ENCODE measurements at places on chromosomes 6 and 20.
A peak's percentile ranks its signal among the peaks of the same experiment; 100 is the strongest.

- DNase-seq: peak; percentile 9
These were observed 100.3 kb downstream of the GMPR start for GRCh38 chr6:16338577-16339264.

DNA sequence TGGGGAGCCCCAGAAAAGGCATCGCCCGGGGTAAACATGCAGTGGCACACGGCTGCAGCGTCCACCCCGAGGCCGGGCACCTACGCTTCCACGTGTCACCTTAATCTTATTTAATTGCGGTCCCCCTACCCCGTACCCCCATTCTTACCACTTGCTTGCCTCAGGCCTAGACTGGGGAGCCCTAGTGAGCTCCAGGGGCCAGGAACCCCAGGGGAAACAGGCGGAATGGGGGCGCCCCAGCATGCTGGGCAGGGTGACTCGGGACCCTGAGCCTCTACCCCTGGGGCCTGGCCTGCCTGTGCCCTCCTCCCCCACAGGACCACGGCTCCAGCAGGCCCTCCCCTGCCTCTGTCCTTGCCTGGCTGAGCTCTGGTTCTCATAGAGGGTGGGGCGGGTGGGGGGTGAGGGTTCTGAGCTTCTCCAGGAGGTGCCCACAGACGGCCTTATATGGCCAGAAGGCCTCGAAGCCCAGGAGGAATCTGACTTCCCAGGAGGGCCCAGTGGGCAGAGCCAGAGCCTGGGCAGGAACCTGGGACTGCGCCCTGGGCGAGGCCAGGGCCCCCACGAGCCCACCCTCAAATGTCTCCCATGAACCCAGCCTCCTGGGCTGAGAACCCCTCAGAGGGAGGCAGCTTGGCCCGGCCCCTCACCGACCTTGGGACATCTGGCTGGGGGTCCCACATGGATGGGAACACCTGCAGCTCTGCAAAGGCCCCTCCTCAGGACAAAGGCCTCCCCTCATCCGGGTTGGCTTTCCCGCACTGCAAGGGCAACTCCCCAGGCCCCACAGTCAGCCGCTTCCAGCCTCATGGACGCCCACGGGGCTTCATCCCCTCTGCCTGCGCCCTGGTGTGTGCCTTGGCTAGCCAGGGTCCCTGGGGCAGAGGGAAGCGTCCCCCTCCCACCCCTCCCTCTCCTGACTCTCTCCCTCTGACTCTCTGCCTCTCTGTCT, 5.2 kb upstream of the LAMA5 start:
- DNase-seq: no peak

DNA sequence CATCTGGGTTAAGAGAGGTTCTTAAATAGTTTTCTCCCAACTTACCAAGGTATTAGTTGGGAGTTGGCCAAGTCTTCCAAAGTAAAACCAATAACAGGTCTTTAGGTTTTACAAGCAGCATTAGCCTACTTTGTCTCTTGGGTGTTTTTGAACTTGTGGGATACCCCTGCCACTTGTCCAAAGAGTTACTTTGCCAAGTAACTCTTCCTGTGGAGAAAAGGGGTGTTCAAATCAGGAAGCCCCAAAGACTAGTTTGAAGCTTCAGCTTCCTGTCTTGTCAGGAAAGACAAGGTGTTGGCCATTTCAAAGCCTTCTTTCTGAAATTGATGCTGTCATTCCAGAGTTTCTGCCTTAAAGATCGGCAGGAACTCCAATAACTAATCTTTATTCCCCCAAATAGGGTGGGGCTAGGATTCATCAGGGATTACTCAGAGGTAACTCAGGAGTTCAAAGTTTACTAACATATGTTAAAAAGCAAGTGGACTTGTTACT, 822 bp downstream of the RAB22A start:
- no peak for DNase-seq

- no peak for DNase-seq
These were observed 5.0 kb downstream of the SIM1 start for GRCh38 chr6:100459592-100460184.

GRCh38 chr6:108565091-108565766, 4.5 kb downstream of the FOXO3 start:
- no peak for DNase-seq

DNA sequence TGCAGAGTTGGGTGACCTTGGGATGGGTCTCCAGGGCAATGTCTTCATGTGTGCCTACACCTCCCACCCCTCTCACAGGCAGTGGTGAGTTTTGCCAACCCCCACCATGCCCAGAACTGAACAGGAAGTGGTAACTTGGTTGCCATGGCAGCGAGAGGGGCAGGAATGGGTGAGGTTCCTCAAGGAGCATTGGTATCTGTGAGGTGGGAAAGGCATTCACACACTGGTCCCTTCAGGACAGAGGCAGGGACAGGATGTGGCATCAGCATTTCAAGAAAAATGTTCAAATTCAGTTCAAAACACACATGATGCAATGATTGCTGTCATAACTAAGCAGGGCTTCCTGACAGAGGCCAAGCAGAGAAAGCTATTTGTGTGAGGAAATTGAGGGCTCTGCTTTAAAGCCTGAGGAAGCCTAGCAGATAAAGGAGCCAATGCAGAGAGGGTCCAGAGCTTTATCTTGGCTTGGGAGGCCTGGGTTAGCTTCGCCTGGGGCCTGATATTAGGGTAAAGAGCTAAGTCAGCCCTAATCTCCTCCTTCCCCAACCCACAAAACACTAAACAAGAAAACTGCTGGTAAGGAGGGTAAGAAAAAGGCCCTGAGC, 551 bp downstream of the TREML2 start:
- DNase-seq: peak; percentile 33

DNA sequence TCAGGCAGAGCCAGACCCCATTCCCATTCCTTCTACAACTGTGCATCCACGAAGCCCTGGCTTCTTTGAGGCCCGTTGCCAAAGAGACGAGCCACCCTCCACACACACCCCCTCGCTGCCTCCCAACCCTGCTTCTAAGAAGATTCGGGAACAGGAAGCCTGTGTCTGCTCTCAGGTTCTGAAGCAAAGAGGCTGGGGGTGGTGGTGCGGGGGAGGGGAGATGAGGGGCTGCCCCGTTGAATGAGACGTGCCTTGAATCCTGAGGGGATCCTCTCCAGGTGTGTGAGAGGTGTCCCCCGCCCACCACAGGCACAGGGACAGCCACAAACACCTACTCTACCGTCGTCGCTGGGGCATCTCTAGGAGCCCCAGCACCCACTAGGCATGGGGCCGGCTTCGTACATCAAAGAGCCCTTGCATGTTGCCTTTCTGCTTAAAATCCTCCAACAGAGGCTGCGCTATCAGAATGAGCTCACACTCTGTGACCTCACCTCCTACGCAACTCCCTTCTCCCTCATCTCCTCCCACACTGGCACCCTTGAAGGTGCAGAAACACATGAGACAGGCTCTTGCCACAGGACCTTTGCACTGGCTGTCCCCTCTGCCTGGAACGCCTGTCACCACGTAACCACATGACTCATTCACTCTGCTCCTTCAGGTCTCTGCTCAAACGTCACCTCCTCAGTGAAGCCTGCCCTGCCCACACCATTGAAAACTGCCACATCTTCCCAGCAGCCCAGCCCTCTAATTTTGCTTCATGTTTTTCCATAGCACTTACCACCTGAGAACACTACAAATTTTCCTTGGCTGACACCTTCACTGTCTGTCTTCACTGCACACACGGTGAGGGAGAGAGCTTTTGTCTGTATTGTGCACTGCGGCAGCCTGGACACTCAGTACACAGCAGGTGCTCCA, 58.5 kb downstream of the PREX1 start:
- peak; percentile 27 for DNase-seq

Data from Calu3 (cell line).